ENCODE measurements at places on chromosomes 12 and 14.
A peak's percentile ranks its signal among the peaks of the same experiment; 100 is the strongest.

DNA sequence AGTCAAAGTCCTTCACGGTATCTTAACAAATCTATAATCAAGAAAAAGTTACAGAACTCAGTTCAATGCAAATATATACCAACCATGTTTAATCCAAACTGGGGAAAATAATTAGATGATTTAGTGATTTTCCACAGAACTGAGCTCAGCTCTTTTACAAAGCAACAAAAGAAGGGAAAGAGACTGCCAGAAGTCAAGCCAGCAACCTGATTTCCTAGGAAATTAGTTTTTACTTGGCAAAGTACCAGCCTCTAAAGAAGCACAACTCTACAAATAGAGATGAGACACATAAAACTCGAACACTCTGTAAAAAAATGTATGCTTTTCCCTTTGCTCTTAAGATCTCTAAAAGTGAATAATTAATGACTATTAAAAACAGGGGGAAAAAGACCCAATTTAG lies 19.4 kb downstream of the NUMB start:
- no peak for DNase-seq

GRCh38 chr12:71556875-71557274 lies 106.8 kb downstream of the ZFC3H1 start:
- DNase-seq, result no peak

GRCh38 chr14:55620981-55621380 lies 41.0 kb downstream of the KTN1 start:
- DNase-seq, result no peak

DNA sequence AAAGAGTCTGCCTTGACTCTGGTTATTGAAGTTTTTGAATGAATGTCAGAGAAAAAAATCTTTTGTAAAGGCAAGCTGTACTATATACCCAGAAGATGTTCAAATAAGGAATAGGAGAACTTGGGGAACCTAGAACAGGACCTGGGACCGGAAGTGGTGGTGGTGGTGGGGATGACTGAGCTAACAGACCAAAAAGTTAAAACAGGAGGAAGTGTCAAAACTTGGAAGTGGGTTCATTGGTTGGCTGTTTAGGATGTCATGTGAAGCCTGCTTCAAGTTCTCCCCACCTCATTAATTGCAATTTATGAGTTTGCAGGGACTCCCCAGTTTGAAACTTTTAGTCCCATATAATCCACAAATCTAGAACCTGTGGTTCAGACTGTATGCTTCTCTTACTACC lies 26.2 kb downstream of the PLXNC1 start:
- DNase-seq, result no peak

DNA sequence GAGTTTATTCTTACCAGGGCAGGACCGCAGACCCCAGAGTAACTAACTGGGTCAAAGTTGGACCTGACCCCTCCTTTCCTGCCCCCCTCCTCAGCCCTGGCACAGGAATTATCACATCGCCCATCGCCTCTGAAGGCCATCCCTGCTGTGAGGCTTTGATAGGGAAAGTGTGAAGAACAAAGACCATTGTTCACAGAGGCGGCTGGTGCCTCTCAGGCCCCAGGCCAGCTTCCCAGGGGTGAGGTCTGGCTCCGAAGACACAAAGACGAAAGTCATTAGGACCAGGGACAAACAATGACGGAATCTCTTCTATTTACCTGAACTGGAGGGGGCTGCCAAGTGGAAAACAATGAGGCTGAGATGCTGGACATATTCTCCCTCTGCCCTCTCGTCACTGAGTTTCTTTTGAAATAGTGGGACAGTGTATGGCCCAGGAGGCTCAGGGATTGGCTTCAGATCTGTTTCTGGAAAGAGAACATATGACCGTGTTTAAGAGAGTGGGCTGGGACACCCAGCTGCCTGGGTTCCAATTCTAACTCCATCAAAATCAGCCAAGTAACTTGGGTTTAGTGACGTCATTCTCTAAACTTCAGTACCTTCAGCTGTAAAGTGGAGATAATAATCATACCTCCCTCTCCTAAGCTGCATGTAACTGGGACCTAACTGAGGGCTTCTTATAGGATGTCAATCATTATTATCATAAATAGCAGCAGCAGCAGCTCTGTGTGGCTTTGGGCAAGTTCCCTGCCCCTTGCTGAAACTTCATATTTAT lies 769.4 kb downstream of the MED13L start:
- no peak for DNase-seq

DNA sequence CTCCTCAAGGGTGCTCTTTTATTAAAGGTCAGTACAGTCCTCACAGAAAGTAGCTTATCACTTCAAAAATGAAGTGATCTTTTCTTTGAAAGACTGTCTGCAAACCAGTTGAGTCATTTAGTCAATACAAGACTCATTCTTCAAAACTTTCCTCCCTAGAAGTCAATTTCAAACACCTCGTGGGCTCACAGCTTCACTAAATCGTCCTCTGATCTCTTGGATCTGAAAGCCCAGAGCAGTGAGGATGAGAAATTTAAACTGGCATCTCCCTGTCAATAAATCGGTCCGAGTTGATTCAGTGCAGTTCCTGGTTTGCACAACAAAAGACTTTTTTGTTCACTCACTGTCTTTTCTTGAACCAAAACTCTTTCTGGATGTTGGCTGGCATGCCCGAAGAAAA lies 44.5 kb downstream of the NUAK1 start:
- no peak for DNase-seq

GRCh38 chr12:25366122-25366521 lies 115.4 kb upstream of the KRAS start:
- no peak for DNase-seq

DNA sequence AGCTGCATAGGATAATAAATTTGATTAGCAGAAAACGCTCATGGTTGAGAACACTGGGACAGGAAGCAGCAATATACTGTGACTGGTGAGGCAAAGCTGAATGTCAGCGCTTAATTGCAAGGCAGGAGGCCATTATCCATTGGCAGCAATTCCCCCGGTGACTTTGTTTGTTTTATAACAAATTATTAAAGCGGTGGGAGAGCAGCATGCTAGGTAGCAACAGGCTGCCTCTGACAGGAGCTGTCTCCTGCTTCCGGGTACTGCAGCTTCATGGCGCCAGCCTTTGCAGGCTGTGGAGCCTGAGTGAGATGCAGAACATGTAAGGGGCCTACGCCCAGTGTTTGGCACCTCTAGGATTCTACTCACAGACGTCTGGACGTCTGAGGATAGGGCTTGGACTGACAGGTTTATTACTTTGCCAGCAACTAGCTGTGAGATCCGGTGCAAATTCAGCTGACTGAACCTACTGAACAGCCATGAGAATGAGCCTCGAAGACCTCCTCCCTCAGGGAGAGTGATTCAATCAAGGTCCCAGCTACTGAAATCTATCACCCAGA lies 82.1 kb upstream of the SSTR1 start:
- peak; percentile 95 for DNase-seq

DNA sequence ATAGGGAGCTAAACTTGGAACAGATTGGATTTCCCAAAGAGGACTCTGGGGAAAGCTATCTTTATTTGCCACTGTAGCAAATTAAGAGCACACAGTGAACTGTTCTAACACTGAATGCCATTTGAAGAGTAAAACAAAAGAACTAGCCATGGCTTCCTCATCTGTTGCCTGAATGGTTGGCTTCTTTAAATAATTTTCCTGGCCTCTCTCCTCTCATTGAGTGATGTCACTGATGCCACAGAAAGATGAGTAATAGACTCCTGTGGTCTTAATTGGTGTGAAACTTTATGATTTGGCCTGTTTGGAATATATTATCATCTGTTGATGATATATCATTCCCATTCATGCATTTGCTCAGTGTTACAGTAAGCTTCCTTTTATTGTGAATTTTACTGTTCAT lies 42.5 kb downstream of the WDR20 start:
- no peak for DNase-seq

- DNase-seq, result no peak
Measured at GRCh38 chr12:103975368-103975767, 9.7 kb downstream of the TDG start.

DNA sequence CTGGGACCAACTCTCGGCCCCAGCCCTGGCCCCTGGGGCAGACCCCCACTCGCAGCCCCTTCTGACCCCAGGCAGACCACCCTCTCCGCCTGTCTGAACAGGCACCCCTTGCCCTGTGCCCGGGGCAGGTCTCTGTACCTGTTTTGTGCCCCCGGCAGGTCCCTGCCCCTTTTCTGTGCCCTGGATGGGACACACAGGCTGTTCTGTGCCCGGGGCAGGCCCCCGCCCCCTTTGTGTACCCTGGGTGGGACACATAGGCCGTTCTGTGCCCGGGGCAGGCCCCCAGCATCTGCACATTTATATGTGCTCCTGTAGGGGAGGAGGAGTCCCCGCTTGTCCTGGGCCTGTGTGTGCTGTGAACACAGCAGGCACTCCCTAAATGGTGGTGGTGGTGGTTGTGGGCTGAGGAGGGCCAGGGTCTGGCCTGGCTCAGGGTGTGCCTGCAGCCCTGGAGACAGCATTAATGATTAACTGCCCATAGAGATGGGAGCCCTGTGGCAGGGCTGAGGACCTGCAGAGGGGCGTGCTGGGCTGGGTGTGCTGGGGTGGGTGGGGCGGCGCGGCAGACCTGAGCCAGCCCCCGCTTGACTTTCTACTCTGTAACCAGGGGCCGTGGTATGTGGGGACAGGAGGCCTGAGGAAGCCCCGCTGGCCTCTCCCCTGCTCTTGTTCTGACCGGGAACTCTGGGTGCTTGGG lies 3.7 kb downstream of the FBRSL1 start:
- DNase-seq, result no peak

DNA sequence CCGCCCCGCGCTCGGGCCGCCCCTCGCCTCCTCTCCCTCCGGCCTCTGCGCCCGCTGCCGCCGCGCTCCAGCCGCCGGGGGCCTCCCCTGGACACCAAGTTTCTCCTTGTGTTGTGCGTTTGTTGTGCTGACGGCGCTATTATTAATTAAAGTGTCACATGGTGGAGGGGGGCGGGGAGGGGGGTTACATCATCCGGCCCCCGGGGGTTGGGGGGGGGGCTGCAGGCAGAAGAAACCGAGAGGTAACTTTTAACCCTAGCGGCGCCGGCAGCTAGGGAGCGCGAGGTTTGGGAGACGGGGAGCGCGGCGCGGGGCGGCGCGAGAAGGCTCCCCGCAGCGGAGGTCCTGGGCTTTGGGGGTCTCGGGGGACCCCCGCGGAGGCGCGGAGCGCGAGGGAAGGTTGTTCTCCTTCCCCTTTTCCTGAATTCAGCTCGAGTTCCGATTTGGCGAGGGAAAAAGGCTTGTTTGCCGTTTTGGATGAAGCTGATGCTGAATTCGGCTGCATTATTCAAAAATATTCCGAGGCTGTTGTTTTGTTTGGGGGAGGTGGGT lies at the start of gene HRK:
HRK (minus strand) TSS at position 117 of the 552 bp plus-strand sequence. CDS start 134 bp downstream, outside the sequence.
- peak; percentile 63 for DNase-seq

GRCh38 chr12:51196547-51196946 lies 21.3 kb downstream of the POU6F1 start:
- no peak for DNase-seq

- DNase-seq, result no peak
Measured at GRCh38 chr12:109648521-109648920, 65.1 kb upstream of the FAM222A start.

DNA sequence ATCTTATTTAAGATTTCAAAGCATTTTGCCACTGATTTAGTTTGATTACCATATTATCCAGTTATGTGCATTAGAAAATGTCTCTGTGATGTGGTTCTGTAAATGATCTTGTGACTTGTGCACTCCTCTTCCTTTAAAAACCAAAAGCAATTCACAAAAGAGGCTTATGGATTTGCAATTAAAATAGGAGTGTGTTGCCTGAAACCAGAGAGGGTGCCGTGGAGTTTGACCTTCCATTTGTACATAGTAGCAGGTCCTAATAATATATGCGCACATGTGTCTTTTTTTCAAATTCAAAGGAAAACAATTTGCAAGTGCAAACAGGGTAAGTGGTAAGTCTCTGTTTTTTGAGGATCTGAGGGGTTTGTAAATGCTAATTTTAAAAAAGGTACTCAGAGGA lies 470.9 kb downstream of the VRK1 start:
- no peak for DNase-seq

DNA sequence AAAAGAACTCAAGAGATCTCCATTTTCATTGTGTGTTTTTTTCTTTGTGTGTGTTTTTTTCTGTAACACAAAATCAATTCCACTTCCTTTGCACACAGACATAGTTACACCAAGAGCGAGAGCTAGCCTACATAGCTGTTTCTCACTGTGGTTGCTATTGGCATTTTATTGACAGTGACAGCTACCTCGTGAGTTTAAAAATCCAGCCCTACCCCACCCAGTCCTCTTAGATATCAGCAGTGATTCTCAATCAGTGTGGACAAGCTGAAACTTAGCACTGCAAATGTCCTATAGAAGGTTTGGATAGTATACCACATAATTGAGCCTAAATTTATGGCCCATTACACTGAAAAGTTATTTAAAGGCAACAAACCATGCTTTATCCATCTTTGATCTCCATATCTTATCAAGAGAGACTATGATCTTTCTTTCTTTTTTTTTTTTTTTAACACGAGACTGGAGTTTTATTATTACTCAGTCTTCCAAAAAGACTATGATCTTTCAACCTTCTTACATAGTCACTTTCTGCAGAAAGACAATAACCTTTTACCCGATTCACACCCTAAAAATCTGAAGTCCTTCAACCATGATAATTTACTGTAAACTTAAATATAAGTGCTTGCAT lies 46.8 kb downstream of the ATP2B1 start:
- DNase-seq, result no peak

DNA sequence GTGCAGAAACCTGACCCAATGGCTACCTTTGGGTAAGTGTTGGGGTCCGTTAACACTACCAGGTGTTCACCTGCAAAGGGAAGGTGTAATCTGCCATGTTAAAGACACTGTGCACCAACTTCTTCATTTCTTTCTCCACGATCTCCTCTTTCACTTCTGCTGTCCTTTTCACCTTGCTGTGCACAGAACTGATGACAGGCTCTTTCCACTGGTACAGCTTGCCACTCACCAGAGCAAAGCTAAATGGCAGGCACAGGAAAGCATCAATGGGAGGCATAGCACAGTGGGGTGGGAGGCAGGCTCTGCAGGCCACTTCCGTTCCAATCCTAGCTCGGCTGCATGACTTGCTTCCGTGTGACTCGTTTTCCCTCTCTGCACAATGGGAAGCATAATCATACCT lies 2.6 kb upstream of the C12orf76 start:
- DNase-seq, result no peak

- DNase-seq, result no peak
Measured at GRCh38 chr12:110677206-110677911, 11.6 kb downstream of the HVCN1 start.

DNA sequence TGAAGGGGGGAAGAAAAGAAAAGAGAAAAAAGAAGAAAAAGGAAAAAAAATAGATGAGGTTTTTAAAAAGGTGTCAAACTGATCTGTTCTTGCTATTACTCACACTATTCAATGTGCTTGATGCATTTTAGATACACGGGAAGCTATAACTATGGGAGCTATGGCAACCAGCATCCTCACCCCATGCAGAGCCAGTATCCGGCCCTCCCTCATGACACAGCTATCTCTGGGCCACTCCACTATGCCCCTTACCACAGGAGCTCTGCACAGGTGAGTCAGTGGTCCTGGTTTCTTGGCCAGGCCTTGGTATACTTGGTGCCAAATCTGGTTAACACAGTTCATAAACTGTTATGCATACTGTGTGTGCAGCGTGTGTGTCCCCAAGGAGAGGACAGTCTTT lies 24.0 kb upstream of the RIC8B start:
- no peak for DNase-seq

- DNase-seq, result no peak
Measured at GRCh38 chr14:51592836-51593235, 58.9 kb upstream of the FRMD6 start.

GRCh38 chr12:7144414-7145120 lies 14.4 kb downstream of the CLSTN3 start:
- DNase-seq, result peak; percentile 42

- peak; percentile 35 for DNase-seq
Measured at GRCh38 chr12:8033153-8034044, 883 bp downstream of the FOXJ2 start.
